ENCODE measurements at places on chromosomes 3 and 15. TPM values are rescaled to one million over a fixed set of nuclear protein-coding genes. Genes with fewer than 3 reads are reported as not detected.

The CAND2 gene
- total RNA-seq: 0.27 TPM

The WDR93 gene
- 0.26 TPM for total RNA-seq

The SERINC4 gene
- total RNA-seq: 0.15 TPM

The SPINK8 gene
- not detected for total RNA-seq

The RAP2B gene
- total RNA-seq: 9.1 TPM

The ITPKA gene
- total RNA-seq: 13.2 TPM

The SEMA3F gene
- total RNA-seq: 22.0 TPM

The ZIC4 gene
- not detected for total RNA-seq

The PLS1 gene
- 9.7 TPM for total RNA-seq

The USP19 gene
- total RNA-seq: 14.9 TPM

The SI gene
- not detected for total RNA-seq

The FSD2 gene
- not detected for total RNA-seq

The CCR3 gene
- total RNA-seq: not detected

The CCRL2 gene
- 0.08 TPM for total RNA-seq

The CLDN11 gene
- total RNA-seq: 0.09 TPM

The ISLR gene
- total RNA-seq: 0.36 TPM

The MCTP2 gene
- not detected for total RNA-seq

The UBAP1L gene
- total RNA-seq: 0.29 TPM

The CYFIP1 gene
- total RNA-seq: 94.3 TPM

The ST3GAL6 gene
- total RNA-seq: 1.1 TPM

The BCHE gene
- 1.0 TPM for total RNA-seq

The MDFIC2 gene
- total RNA-seq: not detected

The POPDC2 gene
- total RNA-seq: 0.23 TPM

The ABCC5 gene
- 17.2 TPM for total RNA-seq

The MINAR1 gene
- total RNA-seq: 0.59 TPM

The ZCWPW2 gene
- total RNA-seq: not detected

The RPUSD2 gene
- 15.6 TPM for total RNA-seq

The IL5RA gene
- total RNA-seq: not detected

The SNRPN gene
- 97.3 TPM for total RNA-seq

The SPINT1 gene
- total RNA-seq: 0.94 TPM

The TMF1 gene
- 11.3 TPM for total RNA-seq

The GOLGA8S gene
- 0.18 TPM for total RNA-seq

The MORC1 gene
- 0.02 TPM for total RNA-seq

The HAPLN3 gene
- total RNA-seq: 23.6 TPM

The PLCL2 gene
- 4.5 TPM for total RNA-seq

The MAP1A gene
- 0.45 TPM for total RNA-seq

The PEX11A gene
- 8.4 TPM for total RNA-seq

The SV2B gene
- total RNA-seq: 0.29 TPM

The RARB gene
- 16.5 TPM for total RNA-seq

The CCK gene
- 1.7 TPM for total RNA-seq

The GPR15 gene
- total RNA-seq: not detected

The UQCC5 gene
- total RNA-seq: 48.4 TPM

The LMOD3 gene
- total RNA-seq: not detected

The SLC6A20 gene
- total RNA-seq: 0.04 TPM

The ENTPD3 gene
- total RNA-seq: 0.03 TPM

The CHRD gene
- total RNA-seq: 0.21 TPM

The RTP3 gene
- total RNA-seq: not detected

The SH2D7 gene
- not detected for total RNA-seq

The CCDC66 gene
- total RNA-seq: 5.3 TPM

The ABTB1 gene
- 9.6 TPM for total RNA-seq

The THOC7 gene
- 63.1 TPM for total RNA-seq

The ANKUB1 gene
- total RNA-seq: not detected
